A549 treated with AZD2906 at 1 μM for 4 hours (cell line): ENCODE measurements at places on chromosomes 2 and 18. TPM values are rescaled to one million over a fixed set of nuclear protein-coding genes. Genes with fewer than 3 reads are reported as not detected.

Gene NTSR2
- total RNA-seq, result 0.05 to 0.08 TPM in 2 of 5 replicates, not detected in the others

Gene KYNU
- total RNA-seq, result 215 to 277 TPM (median 220 TPM) in 5 replicates

Gene NOP58
- total RNA-seq, result 104 to 131 TPM (median 108 TPM) in 5 replicates

Gene ARID5A
- total RNA-seq, result 3.6 to 4.4 TPM (median 4.0 TPM) in 5 replicates

Gene FOXD4L1
- 0.20 to 0.57 TPM (median 0.35 TPM) in 5 replicates for total RNA-seq

Gene DNAH7
- 0.66 to 1.6 TPM (median 0.91 TPM) in 5 replicates for total RNA-seq

Gene CCDC178
- total RNA-seq, result not detected in 5 replicates

Gene TMEM169
- total RNA-seq, result 0.22 to 0.37 TPM (median 0.29 TPM) in 5 replicates

Gene MAP3K19
- total RNA-seq, result not detected in 5 replicates

Gene CNTNAP5
- not detected in 5 replicates for total RNA-seq

Gene ITGB6
- total RNA-seq, result 0.40 to 0.87 TPM (median 0.55 TPM) in 5 replicates

Gene DPP10
- total RNA-seq, result not detected in 5 replicates

Gene PDCD1
- 0.02 TPM in 1 of 5 replicates, not detected in the others for total RNA-seq

Gene SLC30A3
- total RNA-seq, result 2.6 to 3.4 TPM (median 3.2 TPM) in 5 replicates

Gene HES6
- 8.0 to 15.1 TPM (median 14.5 TPM) in 5 replicates for total RNA-seq

Gene EPG5
- total RNA-seq, result 3.7 to 4.5 TPM (median 3.9 TPM) in 5 replicates

Gene ARHGAP25
- total RNA-seq, result 0.16 to 0.35 TPM (median 0.22 TPM) in 5 replicates

Gene PRSS56
- 0.06 to 0.17 TPM (median 0.09 TPM) in 5 replicates for total RNA-seq

Gene RAB27B
- 11.0 to 16.7 TPM (median 13.1 TPM) in 5 replicates for total RNA-seq

Gene AQP4
- 0.05 TPM in 1 of 5 replicates, not detected in the others for total RNA-seq

Gene TP53I3
- 277 to 312 TPM (median 280 TPM) in 5 replicates for total RNA-seq

Gene GPR45
- total RNA-seq, result 0.06 TPM in 1 of 5 replicates, not detected in the others

Gene CDH19
- 0.56 to 1.0 TPM (median 0.73 TPM) in 5 replicates for total RNA-seq

Gene MOCOS
- 2.7 to 3.2 TPM (median 2.9 TPM) in 5 replicates for total RNA-seq

Gene CNDP1
- 0.08 TPM in 1 of 5 replicates, not detected in the others for total RNA-seq

Gene YWHAQ
- 1,105 to 1,203 TPM (median 1,114 TPM) in 5 replicates for total RNA-seq

Gene CD8A
- 0.18 to 0.55 TPM (median 0.24 TPM) in 5 replicates for total RNA-seq

Gene PELI1
- 1.1 to 1.7 TPM (median 1.3 TPM) in 5 replicates for total RNA-seq

Gene HSPD1
- total RNA-seq, result 504 to 654 TPM (median 563 TPM) in 5 replicates

Gene TUBA4B
- 0.10 to 0.32 TPM (median 0.12 TPM) in 5 replicates for total RNA-seq

Gene HOXD3
- total RNA-seq, result 0.06 to 0.16 TPM (median 0.09 TPM) in 5 replicates

Gene ASB18
- not detected in 5 replicates for total RNA-seq

Gene SLC25A12
- total RNA-seq, result 13.4 to 15.1 TPM (median 14.5 TPM) in 5 replicates

Gene FAM168B
- total RNA-seq, result 78.9 to 89.5 TPM (median 86.1 TPM) in 5 replicates

Gene RAD51AP2
- total RNA-seq, result not detected in 5 replicates

Gene DYSF
- total RNA-seq, result 0.44 to 0.90 TPM (median 0.81 TPM) in 5 replicates

Gene LIMS3
- not detected in 5 replicates for total RNA-seq

Gene POTEJ
- total RNA-seq, result not detected in 5 replicates

Gene TMEM198
- total RNA-seq, result 0.62 to 1.2 TPM (median 0.96 TPM) in 5 replicates

Gene ATP6V1B1
- total RNA-seq, result 1.3 to 2.3 TPM (median 1.7 TPM) in 5 replicates

Gene CAVIN2
- total RNA-seq, result 45.9 to 78.6 TPM (median 67.9 TPM) in 5 replicates

Gene C2orf78
- total RNA-seq, result not detected in 5 replicates

Gene REG3A
- not detected in 5 replicates for total RNA-seq

Gene B4GALT6
- total RNA-seq, result 4.1 to 7.4 TPM (median 5.4 TPM) in 5 replicates

Gene SOWAHC
- 7.5 to 9.7 TPM (median 9.2 TPM) in 5 replicates for total RNA-seq

Gene GPR75
- 1.2 to 2.0 TPM (median 1.6 TPM) in 5 replicates for total RNA-seq

Gene MATN3
- 10.9 to 19.1 TPM (median 16.2 TPM) in 5 replicates for total RNA-seq

Gene SETBP1
- 0.39 to 0.48 TPM (median 0.43 TPM) in 5 replicates for total RNA-seq

Gene CYP1B1
- 3.6 to 4.6 TPM (median 4.5 TPM) in 5 replicates for total RNA-seq

Gene DSC3
- 1.00 to 1.9 TPM (median 1.2 TPM) in 5 replicates for total RNA-seq

Gene LCT
- total RNA-seq, result 0.03 to 0.08 TPM (median 0.04 TPM) in 4 of 5 replicates, not detected in the other

Gene PTH2R
- not detected in 5 replicates for total RNA-seq

Gene IL1R2
- 0.53 to 1.5 TPM (median 1.2 TPM) in 5 replicates for total RNA-seq

Gene EGR4
- total RNA-seq, result 0.19 to 0.32 TPM (median 0.25 TPM) in 5 replicates
